ENCODE measurements at places on chromosomes 2 and 18. TPM values are rescaled to one million over a fixed set of nuclear protein-coding genes. Genes with fewer than 3 reads are reported as not detected.

DNA sequence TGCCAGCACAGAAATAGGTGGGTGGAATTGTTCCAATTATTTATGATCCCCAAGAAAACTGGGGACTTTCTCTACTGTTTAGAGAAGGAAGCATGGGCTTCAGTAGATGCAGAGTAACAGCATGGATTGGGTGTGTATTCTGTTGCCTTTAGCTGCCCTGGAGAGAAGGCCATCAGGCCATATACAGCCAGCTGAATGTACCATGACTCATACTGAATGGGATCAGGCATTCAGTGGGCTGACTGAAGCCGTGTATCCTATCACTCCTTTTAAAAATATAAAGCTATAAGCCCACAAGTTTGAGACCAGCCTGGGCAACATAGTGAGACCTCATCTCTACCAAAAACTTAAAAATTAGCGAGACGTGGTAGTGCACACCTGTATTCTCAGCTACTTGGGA, 16.7 kb upstream of the PLEKHM3 start:
- DNase-seq, result no peak

- DNase-seq, result no peak
Observed at GRCh38 chr2:71933467-71934319, 214.0 kb downstream of the CYP26B1 start.

DNA sequence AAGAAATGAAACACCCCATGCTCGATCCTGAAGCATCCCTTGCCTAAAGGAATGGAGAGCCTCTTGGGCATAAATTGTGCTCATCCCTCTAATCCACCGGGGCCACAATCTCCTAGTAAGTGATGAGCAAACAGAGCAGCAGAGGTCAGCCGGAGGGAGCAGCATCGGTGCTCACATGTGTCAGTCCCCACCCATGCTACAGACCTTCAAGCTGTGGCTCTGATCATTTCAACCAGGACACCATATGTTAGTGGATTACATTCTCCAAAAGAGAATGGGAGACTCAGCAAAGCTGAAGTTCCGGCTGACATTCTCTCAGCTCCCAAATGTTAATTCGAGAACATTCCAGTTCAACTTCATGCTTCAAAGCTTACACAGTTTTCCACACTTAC, 75.6 kb downstream of the AAK1 start:
- no peak for DNase-seq

DNA sequence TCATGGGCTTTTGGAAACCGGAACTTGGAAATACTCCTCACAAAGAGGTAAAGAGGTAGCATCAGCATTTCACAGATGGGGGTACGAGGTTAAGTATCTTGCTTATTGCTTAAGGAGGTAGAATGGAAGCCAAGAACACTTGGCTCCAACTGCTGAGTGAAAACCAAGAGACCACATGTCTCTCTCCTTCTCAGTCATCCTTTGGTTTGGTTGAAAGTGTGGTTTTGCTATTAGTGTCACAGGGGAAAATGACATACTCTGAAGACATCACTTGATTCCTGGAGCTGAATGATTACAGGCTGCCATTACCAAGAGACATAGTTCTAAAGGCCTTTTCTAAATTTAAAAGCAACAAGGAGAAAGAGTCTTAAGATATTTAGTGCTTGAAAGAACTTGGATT, 41.5 kb downstream of the ANTXR1 start:
- no peak for DNase-seq

DNA sequence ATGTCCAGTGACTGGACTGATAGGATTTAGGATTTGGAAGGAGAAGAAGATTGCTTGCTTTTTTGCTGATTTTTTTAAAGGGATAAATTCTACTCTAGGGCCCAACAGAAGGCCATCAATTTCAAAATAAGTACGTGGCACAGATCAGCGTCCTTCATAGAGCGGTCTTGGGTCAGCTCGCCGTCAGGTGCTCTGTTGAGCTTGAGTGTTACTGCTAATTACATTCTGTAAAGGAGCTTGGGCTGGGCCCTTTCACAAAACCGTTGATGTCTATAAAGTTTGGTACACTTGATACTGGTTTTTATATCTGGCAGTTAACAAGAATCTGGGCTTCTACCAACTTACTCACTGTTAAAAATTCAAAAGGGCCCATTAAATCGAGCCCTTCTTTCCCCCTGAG, 45.4 kb downstream of the ARMC9 start:
- no peak for DNase-seq

GRCh38 chr2:23746141-23746863, 180.6 kb downstream of the ATAD2B start:
- DNase-seq, result no peak

- no peak for DNase-seq
Observed at GRCh38 chr2:233766416-233766815, 6.3 kb downstream of the UGT1A1 start.

MFSD2B gene
- total RNA-seq, result not detected

CXCR2 gene
- not detected for total RNA-seq

- no peak for DNase-seq
Observed at GRCh38 chr18:4024702-4025101, 430.4 kb downstream of the DLGAP1 start.

GRCh38 chr2:98472132-98472650, 27.5 kb downstream of the INPP4A start:
- DNase-seq, result no peak

GRCh38 chr2:193703411-193703810, 1508.7 kb upstream of the TMEFF2 start:
- DNase-seq, result no peak

- DNase-seq, result no peak
Observed at GRCh38 chr18:2070631-2071030, 500.7 kb downstream of the METTL4 start.

DNA sequence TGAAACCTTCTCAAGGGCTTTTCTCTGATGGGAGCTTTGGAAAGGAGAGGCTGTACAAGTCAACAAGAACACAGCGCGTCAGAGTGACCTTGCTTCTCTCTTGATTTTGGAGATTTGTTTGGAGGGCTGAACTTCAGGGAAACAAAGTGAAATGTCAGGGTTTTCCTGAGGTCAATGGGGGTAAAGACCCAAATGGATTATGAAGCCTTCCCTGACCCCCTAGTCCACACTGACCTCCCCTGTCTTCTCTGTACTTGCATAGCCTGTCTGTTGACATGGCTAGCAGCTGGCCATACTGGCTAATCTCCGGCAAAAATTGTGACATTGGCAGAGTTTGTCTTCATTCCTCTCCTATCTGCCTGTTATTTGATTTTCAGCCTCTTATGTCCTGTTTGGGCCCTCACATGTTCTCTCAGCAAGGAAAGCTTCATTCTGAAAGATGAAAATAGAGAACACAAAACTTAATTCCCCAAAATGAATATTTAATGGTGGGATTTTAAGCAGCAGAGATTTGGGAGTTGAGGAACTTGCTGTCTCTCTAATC, 149.3 kb upstream of the HAAO start:
- no peak for DNase-seq

Measured in kidney epithelial cell (primary cell).